ENCODE measurements at places on chromosomes 7 and 10.

DNA sequence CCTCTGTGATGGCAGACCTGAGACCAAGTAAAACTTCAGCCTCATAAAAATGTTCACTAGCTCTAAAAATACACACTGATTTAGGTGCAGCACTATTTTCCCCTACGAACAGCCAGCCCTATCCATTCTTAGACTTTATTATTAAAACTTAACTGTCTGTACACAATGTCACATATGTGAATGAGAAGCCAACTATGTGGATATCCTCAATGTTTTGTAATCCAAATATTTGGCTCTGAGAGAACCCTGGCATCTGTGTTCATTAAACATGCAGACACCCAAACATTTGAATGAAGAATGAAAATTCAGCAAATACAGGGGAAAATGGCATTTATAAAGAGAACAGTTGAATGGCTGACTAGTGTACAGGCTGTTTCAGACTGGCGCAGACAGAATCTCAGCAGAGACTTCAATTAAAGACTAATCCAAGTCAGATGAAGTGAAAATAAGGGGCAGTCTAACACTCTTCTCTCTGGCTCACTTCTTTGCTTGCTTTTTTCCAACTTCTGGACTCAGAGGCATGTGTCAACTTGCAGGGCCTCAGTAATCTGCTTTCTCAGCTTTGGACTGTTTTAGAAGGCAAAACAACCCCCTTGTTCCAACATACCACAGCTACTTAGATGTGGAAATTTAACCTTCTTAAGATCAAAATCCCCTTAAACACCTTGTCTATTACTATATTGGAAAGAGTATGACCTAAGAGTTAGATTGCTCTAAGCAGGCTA, 47.4 kb upstream of the FAM180A start:
- DNase-seq = no peak

GRCh38 chr10:119189811-119190282, 11.2 kb upstream of the PRDX3 start:
- no peak for DNase-seq

GRCh38 chr7:114860206-114860605, 61.7 kb upstream of the MDFIC start:
- DNase-seq = no peak

DNA sequence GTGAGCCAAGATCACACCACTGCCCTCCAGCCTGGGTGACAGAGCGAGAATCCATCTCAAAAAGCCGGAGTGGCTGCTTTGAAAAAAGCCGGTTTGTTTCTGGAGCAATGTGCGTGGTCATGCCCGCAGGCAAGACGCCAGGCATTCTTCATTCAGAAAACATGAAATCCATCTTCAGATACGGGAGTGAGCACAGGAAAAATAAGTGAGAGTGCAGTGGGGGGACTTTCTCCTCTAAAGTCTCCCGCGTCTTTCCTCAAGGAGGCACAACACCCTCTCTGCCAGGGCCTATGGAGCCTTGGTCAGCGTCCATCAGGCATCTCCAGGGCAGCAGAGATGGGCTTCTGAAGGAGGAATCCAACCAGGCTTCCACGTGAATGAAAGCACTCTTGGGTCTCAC, 62.3 kb upstream of the DGKI start:
- DNase-seq = no peak

DNA sequence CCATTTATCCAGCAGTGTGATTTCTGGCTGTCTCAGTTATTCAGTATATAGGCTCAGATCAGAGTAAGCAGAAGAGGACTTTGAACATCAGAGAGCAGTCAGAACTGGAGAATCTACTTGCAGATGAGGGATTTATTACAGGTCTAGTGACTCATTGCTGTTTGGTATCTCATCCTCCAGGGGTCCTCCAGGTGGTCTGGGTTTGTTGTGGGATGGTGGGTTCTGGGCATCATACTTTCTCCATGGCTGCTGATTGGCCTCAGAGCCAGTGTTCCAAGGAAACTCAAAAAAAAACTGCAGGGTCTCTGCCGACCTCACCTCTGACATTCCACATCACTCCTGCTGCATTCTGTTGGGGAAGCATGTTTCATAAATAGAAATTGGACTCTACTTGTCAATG, 214.8 kb downstream of the CNTNAP2 start:
- DNase-seq = no peak

DNA sequence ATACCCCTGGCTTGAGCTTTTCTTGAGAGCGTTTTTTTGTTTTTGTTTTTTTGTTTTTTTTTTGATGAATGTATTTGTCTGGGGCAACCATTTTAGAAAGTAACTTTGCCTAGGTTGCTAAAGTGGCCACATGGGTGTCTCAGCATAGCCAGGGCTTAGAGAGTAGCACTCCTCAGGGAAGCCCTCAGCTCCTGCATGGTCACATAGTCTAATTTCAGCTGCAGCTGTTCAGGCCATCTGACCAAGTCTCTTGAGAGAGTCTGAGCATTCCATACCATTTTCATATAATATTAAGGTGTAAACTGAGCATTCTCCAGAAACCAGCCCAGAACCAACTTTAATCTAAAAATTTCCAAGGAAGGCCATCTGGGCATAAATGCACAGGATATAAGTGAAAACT, 186.4 kb downstream of the NPSR1 start:
- no peak for DNase-seq

DNA sequence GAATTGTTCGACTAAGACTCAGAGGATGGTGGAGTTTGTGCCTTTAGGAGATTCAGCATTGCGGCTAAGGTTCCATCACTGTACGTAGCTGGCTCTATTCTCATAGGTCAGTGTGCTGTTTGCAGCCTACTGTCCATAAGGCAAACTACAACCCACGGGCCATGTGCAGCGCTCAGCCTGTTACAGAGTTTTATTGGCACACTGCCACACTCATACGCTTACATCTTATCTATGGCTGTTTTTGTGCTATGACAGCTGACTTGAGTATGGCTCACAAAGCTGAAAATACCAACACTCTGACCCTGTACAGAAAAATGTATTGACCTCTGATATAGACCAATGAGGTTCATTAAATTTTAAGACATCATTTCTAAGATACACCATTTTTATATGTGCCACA, 114.5 kb downstream of the ARID5B start:
- no peak for DNase-seq

GRCh38 chr10:76298329-76298728, 866.9 kb downstream of the LRMDA start:
- DNase-seq = no peak

- DNase-seq = no peak
Measured at GRCh38 chr10:20769481-20769880, 127.6 kb downstream of the NEBL start.

DNA sequence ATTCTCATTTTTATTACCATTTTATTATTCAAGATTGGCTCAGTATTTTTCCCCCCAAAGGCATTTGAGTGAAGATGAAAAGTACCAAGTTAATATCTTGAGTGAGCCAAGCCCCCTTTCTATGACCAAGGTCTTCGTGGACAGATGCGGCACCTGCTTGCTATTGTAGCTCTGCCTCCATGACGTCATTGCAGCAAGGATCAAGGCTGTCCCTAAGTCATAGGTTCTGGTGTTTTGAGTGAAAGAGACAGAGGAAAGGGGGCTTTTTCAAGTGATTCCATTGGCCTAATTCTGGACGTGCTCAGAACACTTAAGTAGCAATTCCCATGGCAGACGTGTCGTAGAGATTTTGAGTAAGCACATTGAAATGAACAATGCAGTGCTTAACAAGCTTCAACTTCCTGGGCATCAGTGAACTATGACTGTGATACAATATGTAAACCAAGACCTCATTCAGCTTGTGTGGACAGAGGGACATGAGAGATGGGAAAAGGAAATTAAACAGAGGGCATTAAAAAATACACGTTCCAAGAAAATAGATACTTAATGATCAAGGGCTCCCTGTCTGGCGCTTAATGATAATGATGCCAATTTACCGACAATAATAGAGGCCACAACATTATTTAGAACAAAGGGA, 248.7 kb upstream of the NPVF start:
- no peak for DNase-seq

- peak; percentile 42 for DNase-seq
Measured at GRCh38 chr10:6583447-6583846, 3.4 kb upstream of the PRKCQ start.

- DNase-seq = no peak
Measured at GRCh38 chr10:34719746-34720145, 95.3 kb downstream of the PARD3 start.
